ENCODE measurements at places on chromosomes 1 and 21.

DNA sequence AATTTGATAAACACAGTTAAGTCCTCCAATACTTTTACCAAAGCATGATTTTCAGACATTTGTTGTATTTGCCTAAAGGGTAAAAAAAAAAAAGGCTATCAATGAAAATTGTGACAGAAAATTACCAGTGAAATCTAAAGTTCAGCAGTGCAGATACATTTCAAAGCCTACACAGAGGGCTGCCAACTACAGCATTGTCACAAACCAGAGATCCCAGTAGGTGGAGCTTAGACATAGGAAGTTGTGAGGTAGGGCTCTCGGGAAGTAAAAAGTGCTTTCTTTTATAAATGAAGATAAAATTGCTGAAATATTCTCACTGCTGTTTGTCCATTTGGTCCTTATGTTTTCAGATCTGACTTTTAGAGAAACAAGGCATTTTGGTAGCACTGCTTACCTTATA is 123.0 kb downstream of the DYRK1A start:
- no peak for DNase-seq

DNA sequence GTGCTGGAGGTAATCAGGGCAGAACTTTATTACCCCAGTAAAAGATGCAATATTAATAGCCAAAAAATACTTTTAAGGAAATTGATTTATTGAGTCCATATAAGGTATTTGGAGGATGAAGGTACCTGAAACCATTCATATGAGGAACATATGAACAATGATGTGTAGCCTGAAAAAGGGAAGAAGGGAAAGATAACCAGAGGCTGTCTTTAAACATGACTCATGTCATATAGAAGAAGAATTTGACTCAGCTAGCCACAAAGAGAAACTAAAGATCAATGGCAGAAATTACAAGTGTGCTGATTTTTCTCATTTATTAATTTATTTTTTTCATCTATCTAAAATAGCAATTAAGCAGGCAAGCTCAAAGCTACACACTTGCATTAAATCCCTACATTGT is 136.2 kb upstream of the DUSP10 start:
- no peak for DNase-seq

- DNase-seq = no peak
These were observed 56.5 kb downstream of the WLS start for GRCh38 chr1:68175621-68176398.

DNA sequence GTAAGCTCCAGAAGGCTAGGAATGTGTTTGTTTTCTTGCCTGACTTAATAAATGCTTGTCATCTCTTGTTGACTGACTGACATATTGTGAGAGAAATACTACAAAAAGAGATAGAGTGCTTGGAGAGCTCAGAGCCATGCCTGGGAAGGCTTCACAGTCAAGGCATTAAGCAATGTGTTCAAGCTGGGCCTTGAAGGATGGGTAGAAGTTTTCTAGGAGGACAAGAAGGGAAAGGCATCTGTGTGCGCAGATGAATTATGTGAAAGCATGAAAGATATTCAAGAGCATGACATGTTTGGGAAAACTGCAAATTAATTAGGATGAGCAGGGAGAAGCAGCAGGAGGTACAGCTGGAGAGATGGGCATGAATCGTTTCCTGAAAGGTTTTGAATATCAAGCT is 5.6 kb downstream of the SLAMF8 start:
- no peak for DNase-seq

Measured in amygdala (tissue), 56 donors.